ENCODE measurements at places on chromosomes 13 and 19. TPM values are rescaled to one million over a fixed set of nuclear protein-coding genes. Genes with fewer than 3 reads are reported as not detected.

GRCh38 chr13:75404726-75405125 is 77.2 kb downstream of the TBC1D4 start:
- DNase-seq: no peak
- no peak overlapping the region for H3K4me3 ChIP-seq
- H3K27ac ChIP-seq: no peak overlapping the region
- H3K27me3 ChIP-seq: no peaks in the 10 kb centered on the region
- H3K36me3 ChIP-seq: no peaks in the 10 kb centered on the region
- H3K4me1 ChIP-seq: no peaks in the 10 kb centered on the region

DNA sequence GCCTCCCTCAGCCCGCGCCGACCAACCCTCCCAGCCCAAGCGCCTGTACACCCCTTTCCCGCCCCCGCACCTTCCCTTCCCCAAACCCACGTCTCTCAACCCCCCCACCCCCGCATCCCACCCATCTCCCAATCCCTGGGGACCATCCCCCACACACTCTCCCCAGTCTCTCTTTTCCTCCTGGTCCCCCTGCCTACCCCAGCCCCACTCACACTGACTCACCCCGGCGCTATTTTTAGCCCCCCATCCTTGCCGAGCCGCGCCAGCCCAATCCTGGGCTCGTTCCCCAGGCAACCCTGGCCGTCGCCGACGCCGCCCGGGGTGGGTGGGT is 11.7 kb downstream of the CIC start:
- no peaks in the 10 kb centered on the region for H3K36me3 ChIP-seq
- H3K4me3 ChIP-seq: no peak overlapping the region
- H3K4me1 ChIP-seq: no peaks in the 10 kb centered on the region

The POLR1G gene
- total RNA-seq: 25.9 TPM

GRCh38 chr19:50490991-50491472 is 14.4 kb upstream of the GARIN5A start:
- H3K27ac ChIP-seq: no peak overlapping the region
- no peak overlapping the region for H3K4me3 ChIP-seq
- H3K36me3 ChIP-seq: peaks cover 5% of the 10 kb centered on the region
- H3K27me3 ChIP-seq: no peaks in the 10 kb centered on the region

- no peak overlapping the region for H3K4me3 ChIP-seq
- H3K4me1 ChIP-seq: no peaks in the 10 kb centered on the region
- H3K27ac ChIP-seq: no peak overlapping the region
- no peaks in the 10 kb centered on the region for H3K27me3 ChIP-seq
- H3K36me3 ChIP-seq: no peaks in the 10 kb centered on the region
- DNase-seq: no peak
These were observed 235.6 kb upstream of the SOX21 start for GRCh38 chr13:94947965-94948371.

All from PC-3 (cell line).